ENCODE measurements at places on chromosomes 4 and X.

GRCh38 chr4:3250438-3250955 lies 1.5 kb downstream of the MSANTD1 start:
- DNase-seq: no peak

- DNase-seq: no peak
These were observed 68.8 kb downstream of the SLC2A9 start for GRCh38 chr4:9952415-9952950.

- no peak for DNase-seq
These were observed 1295.8 kb upstream of the TENM3 start for GRCh38 chr4:180947425-180947824.

- DNase-seq: no peak
These were observed 52.4 kb downstream of the ANOS1 start for GRCh38 chrX:8679550-8679949.

DNA sequence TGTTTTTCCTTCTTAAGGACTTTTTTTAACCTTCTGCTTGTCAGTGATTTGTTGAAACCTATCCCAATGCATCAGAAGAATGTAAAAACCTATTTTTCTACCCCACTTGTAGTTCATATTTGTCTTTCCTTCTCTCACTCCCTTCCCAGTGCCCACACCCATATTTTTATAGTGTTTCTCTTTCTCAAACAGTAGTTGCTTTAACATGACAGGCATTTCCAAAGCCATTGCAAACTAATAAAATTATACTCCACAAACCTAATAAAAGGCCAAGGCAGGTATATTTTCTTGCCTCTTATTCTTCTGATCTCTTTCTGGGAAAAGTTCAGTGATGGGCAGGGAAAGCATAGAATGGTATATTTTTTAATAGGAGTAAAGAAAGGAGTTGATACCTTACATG lies 35.7 kb upstream of the FHDC1 start:
- no peak for DNase-seq

- DNase-seq: no peak
These were observed at the start of gene CXCL3 for GRCh38 chr4:74038425-74039314. Gene CXCL3 (minus strand): TSS chr4:74038689. CDS start chr4:74038611, 78 bp downstream.

DNA sequence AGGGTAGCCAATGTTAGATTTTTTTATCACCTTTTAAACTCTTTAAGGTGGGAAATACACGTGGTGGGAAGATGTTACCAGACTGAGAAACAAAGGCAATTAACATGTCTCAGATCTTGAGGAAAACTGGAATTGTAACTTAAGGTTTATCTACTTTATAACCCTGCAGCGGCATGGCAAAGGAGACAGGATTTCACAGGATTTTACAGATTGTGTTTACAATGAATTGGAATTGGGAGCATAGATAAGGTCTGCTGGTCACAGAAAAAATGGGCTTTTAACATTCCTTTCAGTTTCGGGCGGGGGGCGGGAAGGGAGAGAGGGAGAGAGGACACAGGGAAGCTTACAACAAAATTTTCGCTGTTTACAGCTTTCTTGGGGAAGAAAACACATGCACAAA lies 467.5 kb upstream of the CT83 start:
- DNase-seq: no peak

- DNase-seq: peak; percentile 32
These were observed 53.7 kb downstream of the PRKX start for GRCh38 chrX:3659761-3660160.

GRCh38 chrX:48696909-48697727 lies 584 bp downstream of the SUV39H1 start:
- DNase-seq: no peak

DNA sequence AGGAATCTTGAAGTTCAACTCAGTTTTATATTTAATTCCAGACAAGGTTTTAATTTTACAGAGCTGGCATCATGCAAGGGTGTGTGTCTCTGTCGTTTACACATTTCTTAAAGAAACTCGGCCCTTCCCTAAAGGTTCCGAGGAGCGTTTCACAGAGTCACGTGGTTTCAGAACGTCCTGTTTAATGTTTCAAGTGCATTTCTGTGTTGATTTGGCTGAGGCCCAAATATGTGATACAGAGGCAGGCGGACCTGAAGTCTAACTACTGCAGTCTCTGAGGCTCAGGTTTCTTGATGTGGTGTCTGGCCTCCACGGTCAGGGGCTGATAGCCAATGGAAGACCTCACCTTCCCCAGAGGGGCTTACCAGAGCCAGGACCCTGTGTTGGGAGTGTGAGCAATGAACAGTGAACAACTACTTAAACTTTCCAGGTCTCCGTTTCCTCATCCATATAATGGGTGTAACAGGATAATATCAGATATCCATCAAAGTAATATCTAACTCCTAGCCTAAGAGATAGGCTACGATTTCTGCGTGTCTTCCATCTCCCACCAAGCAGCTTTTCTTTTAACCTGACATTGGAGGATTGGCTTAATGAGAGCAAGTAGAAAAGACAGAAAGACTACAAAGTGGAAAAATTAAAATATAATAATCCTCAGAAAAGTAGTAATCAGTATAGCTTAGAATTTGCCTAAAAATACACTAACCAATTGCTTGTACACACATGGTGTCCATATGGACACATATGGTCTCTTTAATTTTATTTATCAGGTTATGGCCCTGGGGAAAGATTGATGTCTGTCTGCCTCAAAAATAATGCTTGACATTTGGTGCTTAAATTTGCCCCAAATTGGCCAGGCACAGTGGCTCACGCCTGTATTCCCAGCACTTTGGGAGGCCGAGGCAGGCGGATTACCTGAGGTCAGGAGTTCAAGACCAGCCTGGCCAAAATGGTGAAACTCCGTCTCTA lies 50.0 kb upstream of the TRIM2 start:
- DNase-seq: peak; percentile 44

DNA sequence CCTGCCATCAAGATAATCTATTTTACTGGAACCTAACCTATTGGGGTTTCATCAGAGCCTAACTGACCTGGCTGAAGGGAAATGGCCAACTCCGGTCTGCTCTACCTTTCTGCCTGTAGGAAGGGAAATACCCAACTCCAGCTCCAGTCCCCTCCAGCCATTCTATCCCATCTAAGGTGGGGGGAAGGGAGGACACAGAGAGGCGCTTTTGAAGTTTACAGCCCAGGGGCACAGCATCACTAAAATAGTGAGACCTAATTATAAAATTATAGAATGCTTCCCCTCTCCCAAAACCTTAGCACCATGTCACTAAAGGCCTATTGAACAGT lies 27.8 kb upstream of the ACSL4 start:
- DNase-seq: no peak

- no peak for DNase-seq
These were observed 508.5 kb upstream of the FAT1 start for GRCh38 chr4:187232196-187232595.
